ENCODE measurements at places on chromosomes 2 and 18.
A peak's percentile ranks its signal among the peaks of the same experiment; 100 is the strongest.

DNA sequence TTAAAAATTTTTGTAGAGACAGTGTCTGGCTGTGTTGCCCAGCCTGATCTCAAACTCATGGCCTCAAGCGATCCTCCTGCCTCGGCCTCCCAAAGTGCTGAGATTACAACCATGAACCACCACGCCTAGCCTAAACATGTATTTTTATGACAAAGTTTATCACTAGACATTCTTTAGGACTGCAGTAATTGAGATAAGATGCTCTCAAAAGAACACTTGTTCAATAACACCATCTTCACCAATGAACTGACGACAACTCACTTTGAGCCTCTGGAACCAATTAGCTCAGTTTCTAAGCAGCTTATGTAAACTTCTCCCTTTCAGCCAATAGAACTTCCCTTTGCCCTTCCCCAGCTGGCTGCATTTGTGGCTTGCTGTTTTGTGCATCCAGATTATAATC lies 15.3 kb upstream of the PPP4R1 start:
- no peak for DNase-seq

GRCh38 chr2:103991591-103991990 lies 862.3 kb upstream of the POU3F3 start:
- no peak for DNase-seq

GRCh38 chr2:230814616-230815015 lies 50.1 kb upstream of the ITM2C start:
- no peak for DNase-seq

GRCh38 chr2:69278366-69278765 lies 108.7 kb downstream of the GFPT1 start:
- DNase-seq = no peak

DNA sequence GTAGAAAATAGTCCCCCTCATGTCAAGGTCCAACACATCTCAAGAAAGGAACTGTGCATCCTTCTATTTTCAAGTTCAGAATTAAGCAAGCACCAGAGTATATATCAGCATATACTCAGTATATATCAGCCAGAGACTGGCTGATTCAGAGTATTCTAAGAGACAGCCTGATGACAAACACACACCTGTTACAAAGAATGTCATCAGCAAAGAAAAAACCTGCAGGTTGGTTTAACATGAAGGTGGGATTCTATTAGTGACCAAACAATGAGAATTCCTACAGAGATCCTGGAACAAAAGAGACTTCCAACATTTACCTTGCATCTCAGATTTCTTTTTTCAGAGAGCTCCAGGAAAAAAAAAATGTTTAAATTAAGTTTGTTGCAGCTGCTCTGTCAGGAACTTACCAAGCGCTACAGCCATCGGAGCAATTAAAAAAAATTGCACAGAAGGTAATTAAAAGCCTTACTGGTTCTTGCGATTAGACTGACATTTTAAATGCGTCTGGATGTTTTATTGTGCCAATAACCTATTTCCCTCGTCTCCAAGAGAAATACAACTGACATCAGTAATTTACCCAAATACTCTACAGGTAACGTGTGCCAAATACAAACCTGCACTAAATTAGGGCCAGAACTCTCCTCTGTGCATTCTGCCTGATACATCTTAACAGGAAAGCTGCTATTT lies 218.1 kb downstream of the HNMT start:
- no peak for DNase-seq

- DNase-seq = no peak
Observed at GRCh38 chr2:148948868-148949267, 73.8 kb downstream of the KIF5C start.

GRCh38 chr2:138718405-138718804 lies 61.8 kb downstream of the NXPH2 start:
- DNase-seq = no peak

- no peak for DNase-seq
Observed at GRCh38 chr2:205613970-205614559, 68.2 kb upstream of the NRP2 start.

DNA sequence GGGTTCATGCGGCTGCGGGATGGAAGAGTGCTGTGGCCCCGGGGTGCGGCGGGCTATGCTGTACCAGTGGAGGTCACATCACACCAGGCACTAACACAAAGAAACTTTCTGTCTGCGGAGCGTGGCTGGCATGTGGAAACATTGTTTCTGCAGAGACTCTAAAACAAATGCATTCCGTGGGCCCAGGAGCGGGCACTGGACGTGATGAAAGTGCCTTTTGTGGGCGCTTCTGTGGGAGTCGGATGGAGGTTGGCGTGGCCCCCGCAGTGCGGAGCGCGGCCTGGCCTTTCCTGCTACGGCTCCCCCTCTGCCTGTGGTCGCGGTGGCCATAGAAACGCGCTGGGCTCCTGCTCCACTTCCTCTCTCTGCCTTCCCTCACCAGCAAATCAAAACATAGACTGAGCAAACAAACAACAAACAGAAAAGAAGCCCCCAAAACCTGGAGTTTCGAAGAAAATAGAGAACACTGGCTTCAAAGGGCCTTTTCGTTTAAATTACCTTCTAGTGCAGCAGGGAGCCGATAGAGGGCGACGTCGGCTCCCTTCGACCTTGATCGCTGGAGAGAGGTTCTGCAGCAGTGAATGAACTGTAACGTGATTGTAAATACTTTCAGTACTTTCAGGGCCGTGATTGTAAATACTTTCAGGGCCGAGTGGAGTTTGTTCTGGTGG lies 51.4 kb downstream of the KIF5C start:
- DNase-seq = peak; percentile 51

GRCh38 chr2:161121622-161122021 lies 38.6 kb upstream of the TANK start:
- no peak for DNase-seq

GRCh38 chr2:170152421-170152820 lies 25.5 kb upstream of the MYO3B start:
- DNase-seq = no peak

DNA sequence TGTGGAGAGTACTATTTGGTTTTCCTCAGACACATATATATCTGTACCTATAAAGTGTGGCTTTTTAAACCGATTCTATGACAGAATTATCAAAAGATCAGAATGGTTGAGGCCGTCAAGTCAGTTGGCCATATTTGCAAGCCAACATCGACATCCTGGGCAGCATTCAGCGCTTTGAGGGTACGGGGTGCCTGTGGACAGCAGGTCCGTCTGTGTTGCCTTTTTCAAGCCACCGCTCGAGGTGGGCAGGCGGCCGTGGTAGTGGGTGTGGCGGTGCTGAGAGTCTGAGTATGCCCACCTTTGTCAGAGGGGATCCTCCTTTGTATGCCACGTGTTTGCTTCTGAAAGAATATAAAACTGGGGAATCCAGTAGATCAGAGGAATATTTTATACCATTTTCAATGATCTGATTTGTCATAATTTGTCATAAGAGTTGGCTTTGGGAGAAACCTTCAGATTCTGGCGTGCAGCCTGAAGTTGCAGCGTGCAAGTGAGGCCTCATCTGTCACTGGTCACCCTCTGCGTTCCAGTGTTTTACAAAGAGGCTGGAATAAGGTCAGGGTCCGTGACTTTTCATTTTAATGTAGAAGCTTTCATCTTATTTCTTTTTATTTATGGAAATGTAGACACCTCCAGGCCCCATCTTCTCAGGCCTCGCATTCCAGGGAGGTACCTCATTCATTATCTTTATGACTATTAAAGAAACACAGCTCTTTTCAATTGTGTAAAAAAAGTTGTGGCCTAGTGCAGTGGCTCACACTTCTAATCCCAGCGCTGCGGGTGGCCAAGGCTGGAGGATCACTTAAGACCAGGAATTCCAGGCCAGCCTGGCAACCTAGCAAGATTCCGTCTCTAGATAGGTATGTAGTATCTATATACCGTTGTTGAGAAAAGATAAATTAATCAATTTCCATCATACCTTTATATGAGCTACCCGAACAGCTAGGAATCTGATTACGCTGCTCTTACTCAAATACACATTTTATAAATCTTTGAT lies 37.8 kb upstream of the RBM44 start:
- DNase-seq = no peak

GRCh38 chr2:229081411-229081810 lies 189.7 kb downstream of the PID1 start:
- no peak for DNase-seq

GRCh38 chr2:17593841-17594491 lies 53.5 kb downstream of the VSNL1 start:
- no peak for DNase-seq

DNA sequence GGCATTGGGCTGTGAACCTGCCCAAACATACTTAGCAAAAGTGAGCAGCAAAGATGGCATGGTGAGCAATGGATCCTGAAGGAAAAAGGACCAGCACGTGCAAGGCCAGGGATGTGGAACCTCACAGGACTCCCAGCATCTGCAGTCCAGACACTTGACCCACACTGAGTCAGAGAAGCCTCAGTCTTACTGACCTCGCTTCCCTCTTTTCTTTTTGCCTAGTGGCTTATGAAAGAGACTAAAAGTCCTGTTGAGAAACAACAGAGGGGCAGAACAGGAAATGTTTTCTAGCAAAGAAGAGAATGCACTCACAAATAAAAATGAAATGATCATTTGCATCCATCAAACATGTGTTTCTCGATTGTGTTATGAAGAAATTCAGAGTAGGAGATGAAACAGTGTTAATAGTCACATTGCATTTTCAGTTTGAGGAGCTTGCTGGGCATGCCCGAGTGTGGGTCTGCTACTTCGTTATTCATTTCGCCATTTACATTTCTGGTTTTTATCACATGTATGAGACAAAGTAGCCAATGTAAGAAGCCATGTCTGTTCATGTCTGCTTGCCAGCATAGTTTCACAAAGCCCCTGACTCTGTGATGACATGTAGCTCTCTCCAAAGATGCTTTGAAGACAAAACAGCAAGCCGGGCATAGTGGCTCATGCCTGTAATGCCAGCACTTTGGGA lies 118.4 kb downstream of the INO80D start:
- no peak for DNase-seq

DNA sequence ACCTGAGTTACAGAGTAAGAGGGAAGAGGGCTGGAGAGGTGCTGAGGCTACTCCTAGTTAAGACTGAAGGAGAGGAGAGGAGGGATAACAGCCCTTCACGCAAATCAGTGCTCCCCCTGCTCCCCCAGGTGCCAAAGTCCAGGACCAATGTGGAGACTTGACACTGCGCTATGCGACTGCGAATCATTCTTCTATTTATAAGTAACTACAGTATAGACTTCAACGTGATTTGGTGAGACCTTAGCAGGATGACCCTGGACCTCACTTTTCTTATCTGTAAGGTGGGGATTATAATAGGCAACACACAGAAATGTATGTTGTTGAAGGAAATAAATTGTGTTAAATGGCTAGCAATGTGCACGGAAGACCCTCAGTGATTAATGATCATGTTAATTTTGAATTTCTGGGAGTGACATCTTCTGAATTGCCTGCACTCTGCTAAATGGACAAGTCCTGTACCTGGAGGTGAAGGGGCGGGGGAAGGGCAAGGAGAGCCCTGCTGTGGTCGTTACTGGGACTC lies 11.0 kb downstream of the EN1 start:
- DNase-seq = no peak

DNA sequence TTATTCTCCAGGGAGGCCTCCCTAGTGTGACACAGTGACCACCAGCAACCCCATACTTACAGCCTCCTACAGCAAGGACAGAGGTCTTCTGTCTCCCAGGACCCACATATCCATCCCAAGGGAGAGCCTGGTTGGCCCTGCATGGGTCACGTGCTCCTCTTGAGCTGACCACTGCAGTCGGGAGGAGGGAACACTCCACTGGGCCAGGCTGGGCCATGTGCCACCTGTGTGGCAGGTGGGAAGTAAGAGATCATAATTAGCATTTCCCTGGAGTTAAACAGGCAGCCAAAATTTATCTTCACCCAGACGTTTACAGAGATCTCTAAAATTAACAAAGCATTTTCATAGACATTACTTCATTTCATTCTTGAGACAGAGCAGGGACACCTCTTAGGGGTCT lies 33.4 kb upstream of the MLPH start:
- DNase-seq = no peak

DNA sequence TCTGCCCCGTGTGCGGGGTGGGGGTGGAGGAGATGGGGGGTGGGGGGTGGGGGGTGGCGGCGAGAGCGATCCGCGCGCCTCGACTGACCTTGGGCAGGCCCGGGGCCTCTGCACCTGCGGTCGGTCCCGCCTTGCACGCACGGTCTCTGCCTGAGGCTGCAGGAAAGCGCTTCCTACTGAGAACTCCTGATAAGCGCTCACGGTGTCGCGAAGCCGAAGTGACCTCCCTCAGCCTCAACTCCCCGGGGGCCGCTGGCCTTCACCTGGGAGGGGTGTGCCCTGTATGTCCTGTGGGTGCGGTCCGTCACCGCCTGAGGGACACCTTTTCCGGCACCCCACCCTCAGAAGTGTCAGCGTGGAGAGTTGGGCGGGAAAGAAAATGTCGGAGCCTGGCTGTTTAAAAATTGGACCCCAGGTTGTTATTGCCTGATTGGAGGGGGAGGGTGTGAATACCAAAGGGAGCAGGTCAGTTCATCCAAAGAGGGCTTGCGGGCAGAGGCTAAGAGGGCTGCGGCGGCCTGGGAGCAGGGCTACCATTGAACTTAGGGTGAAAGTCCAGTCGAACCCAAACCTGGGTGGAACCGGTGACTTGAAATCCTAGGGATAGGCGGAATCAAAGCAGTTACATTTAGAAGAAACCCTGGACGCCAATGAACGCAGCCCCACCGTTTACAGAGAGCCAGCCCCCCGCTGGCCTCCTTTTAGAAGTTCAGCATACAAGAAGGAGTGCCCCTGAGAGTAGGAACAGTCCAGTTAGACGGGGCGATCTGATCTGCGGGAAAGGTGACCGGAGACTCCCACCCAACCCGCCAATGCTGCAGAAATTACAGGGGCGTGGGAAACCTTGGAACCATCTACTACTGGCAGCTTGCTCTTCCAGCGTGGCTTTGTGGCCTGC lies 1.2 kb downstream of the MAL start:
- no peak for DNase-seq

- no peak for DNase-seq
Observed at GRCh38 chr2:27270670-27271069, 4.6 kb upstream of the DNAJC5G start.

GRCh38 chr2:149307014-149307413 lies 23.4 kb upstream of the LYPD6 start:
- no peak for DNase-seq

DNA sequence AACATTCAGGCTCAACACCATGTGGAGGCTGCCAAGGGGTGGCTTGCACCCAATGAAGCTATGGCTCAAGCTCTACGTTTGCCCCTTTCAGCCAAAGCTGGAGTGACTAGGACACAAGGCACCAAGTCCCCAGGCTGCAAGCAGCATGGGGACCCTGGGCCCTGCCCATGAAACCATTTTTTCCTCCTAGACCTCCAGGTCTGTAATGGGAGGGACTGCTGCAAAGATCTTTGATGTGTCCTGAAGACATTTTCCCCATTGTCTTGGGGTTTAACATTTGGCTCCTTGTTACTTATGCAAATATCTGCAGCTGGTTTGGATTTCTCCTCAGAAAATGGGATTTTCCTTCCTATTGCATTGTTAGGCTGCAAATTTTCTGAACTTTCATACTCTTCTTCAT lies 51.0 kb downstream of the PDE1A start:
- no peak for DNase-seq

All from hypothalamus (tissue), 51 donors.